Coronary artery (tissue), 2 donors: ENCODE measurements at places on chromosomes 1 and 21.

DNA sequence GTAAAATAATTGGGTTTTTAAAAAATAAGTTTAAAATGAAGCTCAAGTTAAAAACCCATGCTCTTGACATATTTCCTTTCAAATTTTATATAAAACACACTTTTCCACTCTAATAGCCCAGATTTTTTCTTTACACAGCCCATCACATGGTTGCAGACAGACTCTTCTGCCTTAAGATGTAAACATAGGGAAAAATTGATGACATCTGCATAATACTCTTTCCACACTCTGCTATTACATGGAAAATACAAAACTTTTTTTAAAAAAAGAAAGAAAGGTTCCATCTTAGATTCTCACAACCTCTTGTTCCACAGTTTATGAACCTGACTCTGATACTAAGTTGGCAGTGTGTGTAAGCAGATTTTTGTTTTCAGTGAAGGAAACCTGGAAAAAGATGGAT is 120.8 kb upstream of the ZNF648 start:
- no peak for DNase-seq

GRCh38 chr1:175873290-175873935 is 130.0 kb upstream of the TNR start:
- no peak for DNase-seq

- DNase-seq, result no peak
Observed at GRCh38 chr1:31306278-31306677, 9.4 kb downstream of the ZCCHC17 start.

DNA sequence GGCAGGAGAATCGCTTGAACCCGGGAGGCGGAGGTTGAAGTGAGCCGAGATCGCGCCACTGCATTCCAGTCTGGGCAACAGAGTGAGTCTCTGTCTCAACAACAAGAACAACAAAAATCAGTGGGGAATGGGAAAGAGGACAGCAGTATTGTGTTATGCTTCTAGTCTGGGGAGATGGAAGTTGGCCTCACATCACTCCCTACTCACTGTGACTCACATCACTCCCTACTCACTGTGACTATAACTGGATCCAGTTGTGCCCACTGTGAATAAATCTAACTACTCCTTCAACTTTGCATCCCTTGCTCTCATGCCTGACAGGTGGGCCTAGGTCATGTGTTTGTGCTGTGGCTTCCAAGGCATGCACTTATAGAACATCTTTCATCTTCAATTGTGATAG is 285.4 kb upstream of the USP24 start:
- no peak for DNase-seq

- DNase-seq, result no peak
Observed at GRCh38 chr1:154327466-154328317, 2.4 kb downstream of the ATP8B2 start.

GRCh38 chr1:87842156-87842555 is 513.5 kb downstream of the LMO4 start:
- no peak for DNase-seq

GRCh38 chr21:32135401-32136363 is 143.2 kb downstream of the MIS18A start:
- DNase-seq, result no peak

- no peak for DNase-seq
Observed at GRCh38 chr1:33086384-33086850, 5.5 kb downstream of the AZIN2 start.

DNA sequence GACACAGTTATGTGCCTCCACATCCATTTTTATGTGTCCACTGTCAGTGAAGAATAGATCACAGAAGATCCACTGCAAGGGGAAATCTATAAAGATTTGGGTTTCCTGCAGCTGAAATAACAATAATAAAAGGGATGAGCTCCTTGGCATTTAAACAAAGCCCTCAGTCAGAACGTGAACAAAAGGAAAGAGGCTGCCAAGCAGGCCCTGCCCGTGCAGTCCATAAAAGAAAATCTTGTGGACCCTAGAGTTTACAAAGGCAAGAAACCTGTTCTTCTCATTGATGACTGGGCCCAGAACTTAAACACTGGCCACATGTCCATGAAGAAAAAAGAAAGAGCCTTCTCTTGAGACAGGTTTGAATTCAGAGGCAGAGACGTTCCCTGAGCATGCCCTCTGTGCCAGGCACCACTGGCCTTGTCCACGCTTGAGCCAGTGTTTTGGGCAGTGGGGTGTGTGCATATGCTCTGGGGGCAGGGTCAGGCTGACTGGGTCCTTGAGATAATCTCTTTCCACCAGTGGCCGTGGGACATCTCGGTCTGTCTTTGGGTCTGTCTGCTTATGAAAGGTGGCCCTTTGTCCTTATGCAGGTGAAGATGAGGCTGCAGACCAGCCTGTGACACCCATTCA is 142.7 kb downstream of the HIVEP3 start:
- no peak for DNase-seq

DNA sequence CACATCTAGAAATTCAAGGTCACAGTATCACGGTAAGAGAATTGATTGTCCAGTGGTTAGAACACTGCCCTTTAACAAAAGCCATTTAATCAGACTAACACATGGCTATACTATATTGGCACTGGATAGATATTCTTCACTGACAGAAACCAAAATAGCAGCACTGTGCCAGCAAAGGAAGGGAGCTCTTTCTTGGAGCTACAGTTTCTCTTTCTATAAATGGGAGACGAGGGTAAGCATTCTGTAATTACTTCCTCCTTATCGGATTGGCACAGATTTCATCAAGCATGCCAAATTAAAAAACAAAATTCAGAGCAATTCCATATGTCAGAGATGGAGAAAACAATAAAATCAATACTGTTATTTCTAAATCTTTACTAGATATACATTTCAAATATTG is 115.7 kb upstream of the CACYBP start:
- DNase-seq, result no peak

DNA sequence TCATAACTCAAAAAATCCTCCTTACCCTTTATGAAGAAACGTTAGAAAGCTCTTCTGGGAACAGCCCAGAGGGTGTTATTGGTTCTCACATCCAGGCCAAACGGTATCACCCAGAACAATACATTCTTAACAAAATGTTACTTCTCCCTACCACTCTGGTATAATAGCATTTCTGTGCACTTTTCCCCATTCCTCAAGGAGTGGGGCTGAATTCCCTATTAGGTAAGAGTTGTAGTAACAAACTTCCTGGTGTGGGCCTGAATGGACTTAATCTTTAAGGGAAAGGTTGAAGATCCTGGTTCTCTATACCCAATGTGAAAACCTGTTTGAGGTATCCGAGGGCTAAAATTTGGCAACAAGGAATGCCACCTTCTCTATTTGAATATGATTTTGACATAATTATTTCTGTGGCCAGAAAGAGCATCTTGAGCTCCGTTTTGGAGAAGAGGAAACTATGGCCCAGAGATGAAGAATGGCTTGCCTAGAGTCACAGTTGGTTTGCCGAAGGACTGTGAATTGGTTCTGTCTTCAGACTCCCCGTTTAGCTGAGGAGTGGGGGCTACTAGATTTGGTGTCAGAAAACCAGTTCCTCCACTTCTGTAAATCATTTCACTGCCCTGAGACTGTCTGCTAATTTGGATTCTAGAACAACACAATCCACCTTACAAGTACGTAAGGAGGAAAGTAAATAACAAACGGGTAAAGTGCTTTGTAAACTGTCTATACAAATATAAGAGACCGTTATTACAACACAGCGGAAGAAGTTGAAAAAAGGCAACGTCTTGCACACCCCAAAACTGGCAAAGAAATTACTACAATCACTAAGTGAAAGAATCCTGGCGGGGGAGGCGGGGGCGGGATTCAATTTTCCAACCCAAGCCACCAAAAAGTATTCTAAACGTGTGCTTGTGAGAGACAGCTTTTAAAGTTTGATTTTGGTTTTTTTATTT is 2.3 kb downstream of the ANP32E start:
- DNase-seq, result no peak

GRCh38 chr1:85280636-85281035 is 4.2 kb upstream of the BCL10 start:
- DNase-seq, result no peak

DNA sequence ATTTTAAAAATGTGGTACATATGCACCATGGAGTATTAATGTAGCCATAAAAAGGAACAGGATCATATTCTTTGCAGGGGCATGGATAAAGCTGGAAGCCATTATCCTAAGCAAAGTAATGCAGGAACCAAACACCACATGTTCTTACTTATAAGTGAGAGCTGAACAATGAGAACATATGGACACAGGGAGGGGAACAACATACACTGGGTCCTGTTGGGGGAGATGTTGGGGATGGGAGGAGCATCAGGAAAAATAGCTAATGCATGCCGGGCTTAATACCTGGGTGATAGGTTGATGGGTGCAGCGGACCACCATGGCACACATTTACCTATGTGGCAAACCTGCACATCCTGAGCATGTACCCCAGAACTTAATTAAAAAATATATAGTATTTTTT is 352.5 kb upstream of the KAZN start:
- no peak for DNase-seq

DNA sequence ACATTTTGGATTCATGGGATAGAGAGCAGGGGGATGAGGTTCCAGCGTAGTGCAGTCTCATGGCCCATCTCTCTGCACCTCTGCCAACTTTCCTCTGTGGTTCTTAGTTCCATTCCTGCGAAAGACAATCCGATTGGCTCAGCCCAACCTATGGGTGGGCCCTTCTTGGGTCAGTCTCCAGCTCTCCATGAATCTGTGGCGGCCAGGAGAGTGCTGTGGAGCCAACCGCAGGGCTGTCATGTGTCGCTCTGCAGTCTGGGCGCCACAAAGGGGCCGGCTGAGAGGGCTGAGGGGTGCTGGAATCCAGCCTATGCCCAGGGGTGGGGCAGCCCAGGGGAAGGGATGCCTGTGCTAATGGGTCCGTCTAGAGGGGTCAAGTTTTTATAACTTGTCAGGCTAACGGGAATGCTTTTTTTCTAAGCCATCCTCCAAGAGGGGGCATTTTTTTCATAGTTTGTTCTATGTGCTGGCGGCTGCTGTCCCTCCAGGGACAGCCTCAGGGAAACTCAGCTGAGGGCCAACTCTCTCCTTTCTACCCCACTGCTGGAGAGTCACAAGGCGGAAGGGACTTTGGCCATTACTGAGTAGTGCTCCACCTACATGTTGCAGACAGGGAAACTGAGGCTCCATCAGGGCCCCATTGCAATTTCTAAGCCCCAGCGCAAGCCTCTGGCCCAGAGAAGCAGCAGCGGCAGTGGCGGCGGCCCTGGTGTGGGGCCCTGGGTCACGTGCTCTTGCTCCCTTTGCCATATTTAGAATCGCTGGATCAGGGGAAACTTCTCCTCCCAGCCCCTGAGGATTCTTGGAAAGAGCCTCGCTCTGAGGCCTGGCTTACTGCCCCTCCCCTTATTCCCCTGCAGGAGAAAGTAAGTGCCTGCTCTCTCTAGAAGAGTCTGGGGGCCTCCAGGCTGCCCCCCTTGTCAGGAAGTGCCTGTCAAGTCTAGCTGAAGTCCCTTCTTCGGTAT is 23.4 kb downstream of the KCNQ4 start:
- peak; percentile 84 for DNase-seq

DNA sequence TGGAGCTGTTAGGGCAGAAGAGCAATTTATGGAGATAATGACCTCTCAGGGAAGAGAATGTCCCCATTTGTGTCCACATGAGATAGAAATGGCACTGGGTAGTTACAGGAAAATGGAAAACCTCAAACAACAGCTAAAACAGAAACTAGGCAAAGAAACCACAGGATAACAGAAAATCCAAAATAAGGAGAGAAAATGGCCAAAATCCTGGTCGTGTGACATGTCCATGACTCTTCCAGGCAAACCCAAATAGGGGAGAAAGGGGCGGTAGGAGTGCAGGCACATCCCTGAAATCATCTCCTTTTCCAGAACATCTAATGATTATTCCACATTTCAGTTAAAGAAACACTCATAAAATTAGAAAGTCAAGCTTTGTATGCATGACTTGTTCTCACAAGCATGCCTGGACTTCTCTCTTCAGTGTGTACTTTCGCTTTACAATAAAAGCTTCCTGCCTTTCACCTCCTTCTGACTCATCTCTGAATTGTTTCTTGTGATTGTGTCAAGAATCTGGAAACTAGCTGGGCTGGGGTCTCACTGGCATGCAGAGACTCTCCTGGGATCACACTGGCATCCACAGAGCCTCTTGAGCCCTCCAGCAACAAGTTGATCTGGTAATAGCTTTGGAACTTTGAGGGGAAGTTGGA is 171.4 kb upstream of the ZP4 start:
- no peak for DNase-seq

GRCh38 chr1:169132512-169133227 is 26.2 kb downstream of the ATP1B1 start:
- no peak for DNase-seq

DNA sequence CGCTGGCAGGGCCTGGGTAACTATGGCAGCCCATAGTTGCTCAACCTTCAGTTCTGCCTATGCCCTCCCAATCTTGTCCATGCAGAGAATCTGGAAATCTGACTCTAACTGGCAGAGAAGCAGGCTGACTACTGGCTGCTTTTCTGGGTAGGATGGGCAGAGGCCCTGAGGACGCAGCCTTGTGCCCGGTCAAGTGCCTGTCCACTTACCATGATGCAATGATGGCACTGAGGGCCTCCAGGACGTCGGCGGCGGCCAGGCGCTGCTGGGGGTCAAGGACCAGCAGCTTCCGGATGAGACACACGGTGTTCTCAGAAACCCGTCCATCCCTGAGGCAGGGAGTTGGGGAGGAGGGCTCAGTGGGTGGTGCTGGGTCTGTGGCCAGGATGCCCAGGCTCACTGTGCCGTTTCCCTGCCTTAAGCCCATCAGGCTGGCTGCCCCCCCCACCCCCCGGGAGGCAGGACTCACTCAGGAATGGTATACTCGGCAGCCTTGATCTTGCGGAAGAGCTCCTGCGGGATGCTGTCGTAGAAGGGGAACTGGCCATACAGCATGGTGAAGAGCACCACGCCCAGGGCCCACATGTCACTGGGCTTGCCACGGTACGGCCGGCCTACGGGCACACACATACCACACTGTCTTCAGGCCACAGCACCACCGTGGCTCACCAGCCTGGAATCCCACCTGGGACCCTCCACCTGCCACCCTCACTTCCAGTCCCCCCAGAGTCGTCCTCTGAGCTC is 20.4 kb upstream of the EVA1B start:
- no peak for DNase-seq

DNA sequence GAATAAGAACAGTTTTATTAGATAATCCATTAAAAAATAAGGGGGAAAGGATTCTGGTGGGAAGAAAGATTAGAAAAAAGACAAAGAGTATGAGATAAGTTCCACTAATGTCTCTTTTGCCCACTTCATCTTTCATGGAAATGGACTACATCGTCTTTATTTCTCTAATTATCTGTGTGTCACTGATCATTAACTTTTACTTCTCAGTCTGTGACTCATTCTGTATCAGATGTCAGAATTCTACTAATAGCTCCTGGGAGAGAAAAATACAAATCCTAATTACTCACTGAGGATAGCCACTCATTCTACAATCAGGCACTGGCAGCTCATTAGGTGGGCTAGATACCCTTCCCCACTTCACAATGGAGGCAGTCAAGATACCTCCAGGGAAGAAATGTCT is 41.7 kb downstream of the ILDR2 start:
- DNase-seq, result no peak

GRCh38 chr1:50703240-50703639 is 256.8 kb downstream of the FAF1 start:
- no peak for DNase-seq

GRCh38 chr1:33828654-33829053 is 35.2 kb upstream of the HMGB4 start:
- DNase-seq, result no peak

GRCh38 chr1:55868026-55868425 is 652.9 kb upstream of the USP24 start:
- no peak for DNase-seq
